Vagina (tissue), 2 donors: ENCODE measurements at places on chromosomes 4 and X.

GRCh38 chrX:10514891-10515290 lies 105.5 kb downstream of the MID1 start:
- no peak for DNase-seq

GRCh38 chr4:153260553-153261300 lies 56.5 kb downstream of the TRIM2 start:
- peak; percentile 65 for DNase-seq

GRCh38 chrX:54999717-55000598 lies at the start of gene APEX2:
Gene APEX2, plus strand, starts transcription at chrX:55000363. Its CDS starts 60 bp downstream, at chrX:55000423.
- no peak for DNase-seq

DNA sequence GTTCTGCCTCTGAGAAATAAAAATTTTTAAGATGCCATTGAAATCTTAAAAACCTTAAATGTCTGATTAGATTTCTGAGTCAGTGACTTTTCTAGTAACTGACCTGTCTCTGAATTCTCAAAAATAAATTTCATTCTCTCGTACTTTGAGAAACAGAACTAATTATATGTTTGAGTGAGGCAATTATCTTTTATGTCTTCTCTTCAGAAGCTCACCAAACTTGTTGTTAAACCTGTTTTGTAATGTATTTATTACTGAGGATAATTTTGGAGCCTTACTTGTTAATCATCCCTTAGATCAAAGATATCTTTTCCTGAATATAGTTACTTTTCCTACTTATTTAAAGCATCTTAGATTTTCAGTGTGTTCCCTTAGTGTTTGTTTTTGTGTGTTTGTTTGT lies 64.5 kb upstream of the MMAA start:
- no peak for DNase-seq

DNA sequence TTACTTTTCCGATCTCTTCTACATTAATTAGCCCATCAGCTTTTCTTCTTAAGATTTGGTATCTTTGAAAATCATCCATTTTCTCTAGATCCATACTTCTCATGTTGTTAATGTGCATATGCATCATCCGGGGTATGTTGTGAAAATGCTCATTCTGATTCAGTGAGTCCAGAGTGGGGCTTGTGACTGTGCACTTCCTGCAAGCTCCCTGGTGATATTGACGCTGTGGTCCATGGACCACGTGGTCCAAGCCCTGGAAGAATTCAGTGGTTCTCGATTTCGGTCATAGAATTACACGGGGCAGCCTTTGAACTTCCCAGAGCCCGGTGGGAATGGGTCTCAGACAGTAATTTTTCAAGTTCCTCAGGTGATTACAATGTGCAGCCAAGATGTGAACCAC lies 69.8 kb downstream of the ZFX start:
- no peak for DNase-seq

GRCh38 chr4:150950657-150951288 lies 64.3 kb downstream of the LRBA start:
- DNase-seq: no peak

GRCh38 chrX:132400706-132401105 lies 88.1 kb downstream of the MBNL3 start:
- DNase-seq: no peak
